ENCODE measurements at places on chromosomes 6 and 20.

- no peak for DNase-seq
Measured at GRCh38 chr6:44341095-44341890, 1.2 kb upstream of the SPATS1 start.

DNA sequence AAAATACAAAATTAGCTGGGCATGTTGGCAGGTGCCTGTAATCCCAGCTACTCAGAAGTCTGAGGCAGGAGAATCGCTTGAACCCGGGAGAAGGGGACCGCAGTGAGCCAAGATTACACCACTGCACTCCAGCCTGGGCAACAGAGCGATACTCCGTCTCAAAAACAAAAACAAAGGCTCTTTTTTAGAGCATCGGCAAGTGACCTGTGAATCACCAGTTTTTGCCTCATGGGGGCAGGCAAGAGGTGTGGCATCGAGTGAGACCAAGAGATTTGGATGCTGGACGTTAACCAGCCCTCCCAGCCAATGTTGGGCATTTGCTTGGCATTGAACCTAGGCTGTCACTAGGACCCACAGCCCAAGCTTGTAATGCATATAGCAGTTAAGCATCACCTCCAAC lies 14.6 kb upstream of the CDK5RAP1 start:
- no peak for DNase-seq

- no peak for DNase-seq
Measured at GRCh38 chr20:37388831-37389230, 42.9 kb downstream of the SRC start.

- DNase-seq: no peak
Measured at GRCh38 chr20:50133041-50133440, 20.1 kb upstream of the UBE2V1 start.

GRCh38 chr6:46323312-46323965 lies 152.7 kb upstream of the ENPP5 start:
- no peak for DNase-seq
